ENCODE measurements at places on chromosomes 13 and 19. TPM values are rescaled to one million over a fixed set of nuclear protein-coding genes. Genes with fewer than 3 reads are reported as not detected.

RASA3 gene
- polyA plus RNA-seq = 3.7 TPM

CFAP97D2 gene
- polyA plus RNA-seq = not detected

ZNF665 gene
- 2.3 TPM for polyA plus RNA-seq

SBNO2 gene
- polyA plus RNA-seq = 36.1 TPM

TEKTIP1 gene
- 1.00 TPM for polyA plus RNA-seq
